ENCODE measurements at places on chromosomes 2 and 18.

DNA sequence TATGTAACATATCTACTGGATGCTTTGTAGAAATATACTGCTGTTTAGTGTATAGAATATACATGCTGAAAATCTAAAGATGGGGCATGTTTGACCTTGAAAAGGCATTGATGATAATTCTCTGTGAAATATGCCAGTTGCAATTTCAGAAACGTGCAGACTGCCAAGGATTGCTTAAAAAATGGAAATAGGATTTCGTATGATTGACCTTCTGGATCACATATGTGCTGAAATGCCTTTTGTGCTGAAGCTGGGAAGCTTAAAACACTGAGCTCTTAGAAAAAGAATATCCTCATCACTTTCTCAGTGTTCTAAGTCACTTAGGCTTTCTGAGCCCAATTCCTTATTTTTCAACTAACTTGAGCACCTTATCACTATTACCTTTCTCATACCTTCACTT, 14.3 kb downstream of the NYAP2 start:
- no peak for DNase-seq

GRCh38 chr18:74019864-74020263, 127.8 kb downstream of the FBXO15 start:
- DNase-seq: no peak

DNA sequence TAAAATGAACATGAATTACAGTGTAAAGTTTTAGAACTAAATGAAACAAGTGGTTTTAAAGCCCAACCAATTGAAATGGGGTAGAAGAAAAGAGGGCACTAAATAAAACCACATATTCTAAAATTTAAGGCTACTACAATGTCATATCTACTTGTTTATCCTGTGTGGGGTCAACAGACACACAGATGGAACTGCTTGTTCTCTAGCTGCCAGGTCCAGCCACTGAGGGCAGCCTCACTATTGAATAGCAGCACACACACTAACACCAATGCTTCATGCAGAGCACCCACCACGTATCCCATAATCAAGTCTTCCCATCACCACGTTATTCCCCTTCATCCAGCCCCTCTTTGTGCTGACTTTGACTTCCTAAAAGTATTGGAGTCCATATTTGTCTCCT, 88.1 kb downstream of the SPIRE1 start:
- no peak for DNase-seq

DNA sequence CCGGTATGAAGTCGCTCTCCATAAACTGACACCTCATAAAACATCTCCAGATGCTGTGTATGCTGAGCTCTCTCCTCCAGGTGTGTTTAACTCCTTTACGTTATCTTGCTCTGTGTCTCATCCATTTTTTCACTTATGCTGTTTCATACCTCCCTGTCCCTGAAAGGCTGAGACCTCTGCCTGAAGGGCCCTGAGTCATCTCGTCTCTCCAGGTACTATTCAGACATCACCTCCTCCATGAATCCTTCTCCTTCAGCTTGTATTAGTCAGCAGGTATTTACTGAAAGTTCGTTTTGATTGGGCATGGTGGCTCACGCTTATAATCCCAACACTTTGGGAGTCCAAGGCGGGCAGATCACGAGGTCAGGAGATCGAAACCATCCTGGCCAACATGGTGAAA, 244.5 kb upstream of the EPHA4 start:
- no peak for DNase-seq

- no peak for DNase-seq
These were observed 182.4 kb downstream of the TMEM18 start for GRCh38 chr2:494853-495252.

DNA sequence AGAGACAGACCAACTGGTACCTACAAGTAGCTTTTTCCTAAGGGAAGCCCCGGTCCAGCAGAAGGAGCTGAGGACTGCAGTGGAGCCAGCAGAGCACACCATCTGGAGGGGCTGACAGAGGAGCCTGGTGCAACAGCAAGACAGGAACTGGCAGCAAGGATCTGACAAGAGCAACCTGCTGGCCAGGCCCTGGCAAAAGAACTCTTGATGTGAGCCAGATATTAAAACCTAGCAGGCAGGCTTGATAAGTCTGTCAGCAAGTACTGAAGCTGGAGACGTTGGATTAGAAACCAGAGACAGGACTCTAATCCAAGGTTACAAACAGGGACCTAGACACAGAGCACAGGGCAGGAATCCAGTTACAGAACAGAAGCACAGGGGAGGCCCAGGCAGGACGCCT, 260.7 kb upstream of the MGAT5 start:
- no peak for DNase-seq

- DNase-seq: no peak
These were observed 40.8 kb upstream of the PPP1R1C start for GRCh38 chr2:181944914-181945291.

GRCh38 chr2:27911458-27912210, 21.1 kb downstream of the BABAM2 start:
- no peak for DNase-seq

- DNase-seq: no peak
These were observed 20.1 kb downstream of the CASP8 start for GRCh38 chr2:201280191-201281040.

DNA sequence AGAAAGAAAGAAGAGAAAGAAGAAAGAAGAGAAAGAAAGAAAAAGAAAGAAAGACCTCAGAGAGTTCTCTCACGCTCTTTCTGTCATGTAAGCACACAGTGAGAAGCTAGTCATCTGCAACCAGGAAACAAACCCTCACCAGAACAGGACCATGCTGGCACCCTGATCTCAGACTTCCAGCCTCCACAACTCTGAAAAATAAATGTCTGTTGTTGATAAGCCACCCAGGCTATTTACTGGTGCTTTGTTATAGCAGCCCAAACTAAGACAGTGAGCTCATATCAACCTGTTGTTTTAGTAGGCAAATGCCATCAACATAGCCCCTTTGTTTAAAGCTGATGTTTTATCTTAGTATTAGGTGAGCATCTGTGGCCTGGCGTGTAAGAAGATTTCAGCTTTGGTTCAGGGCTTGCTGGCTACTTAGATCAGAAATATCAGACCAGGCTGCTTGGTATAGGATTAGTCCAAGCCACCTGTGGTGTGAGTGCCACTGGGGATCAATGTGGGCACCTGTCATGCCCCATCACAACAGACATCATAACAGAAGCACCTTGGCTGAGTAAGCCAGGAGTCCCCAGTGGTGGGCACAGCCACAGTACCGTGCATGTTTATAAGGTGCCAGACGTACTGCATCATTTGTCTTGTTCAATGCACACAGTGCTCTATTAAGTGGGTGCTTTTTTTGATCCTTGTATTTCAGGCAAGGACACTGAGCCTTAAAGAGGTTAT, 94.4 kb downstream of the LBH start:
- no peak for DNase-seq

DNA sequence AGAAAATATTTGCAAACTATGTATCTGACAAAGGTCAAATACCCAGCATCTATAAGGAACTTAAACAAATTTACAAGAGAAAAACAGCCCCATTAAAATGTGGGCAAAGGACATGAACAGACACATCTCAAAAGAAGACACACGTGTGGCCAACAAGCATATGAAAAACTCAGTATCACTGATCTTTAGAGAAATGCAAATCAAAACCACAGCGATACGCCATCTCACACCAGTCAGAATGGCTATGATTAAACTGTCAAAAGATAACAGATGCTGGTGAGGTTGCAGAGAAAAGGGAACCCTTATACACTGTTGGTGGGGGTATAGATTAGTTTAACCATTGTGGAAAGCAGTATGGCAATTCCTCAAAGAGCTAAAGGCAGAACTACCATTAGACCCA, 64.3 kb upstream of the RBMS1 start:
- no peak for DNase-seq

- no peak for DNase-seq
These were observed 33.7 kb downstream of the CTIF start for GRCh38 chr18:48572402-48573126.

- no peak for DNase-seq
These were observed 107.2 kb downstream of the CD226 start for GRCh38 chr18:69840445-69840844.

GRCh38 chr2:105417857-105418436, 19.1 kb upstream of the FHL2 start:
- no peak for DNase-seq

- no peak for DNase-seq
These were observed 220.1 kb upstream of the DPP10 start for GRCh38 chr2:114222344-114222743.

- DNase-seq: no peak
These were observed 196.8 kb downstream of the LRRTM4 start for GRCh38 chr2:77325395-77325794.

GRCh38 chr2:20635675-20636584, 15.0 kb downstream of the HS1BP3 start:
- DNase-seq: no peak

GRCh38 chr2:44740678-44741077, 200.8 kb upstream of the SIX3 start:
- DNase-seq: no peak

DNA sequence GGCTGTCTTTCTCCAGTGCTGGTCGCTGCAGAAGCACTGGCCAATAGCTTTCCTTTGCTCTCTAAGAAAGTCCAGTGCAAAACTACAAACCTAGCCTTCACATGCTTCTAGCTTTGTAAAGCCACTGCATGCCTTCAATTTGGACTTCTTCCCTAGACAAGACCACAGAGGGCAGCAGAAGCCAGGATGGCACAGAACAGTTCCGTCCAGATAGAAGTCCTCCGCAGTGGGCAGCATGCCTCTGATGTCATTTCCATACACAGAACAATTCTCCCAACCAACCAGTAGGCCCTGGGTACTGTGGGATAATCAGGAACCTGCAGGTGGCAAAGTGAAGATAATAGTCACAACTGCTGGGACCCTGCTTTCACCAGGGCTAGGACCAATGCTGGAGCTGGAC, 3.3 kb downstream of the ST6GAL2 start:
- no peak for DNase-seq

DNA sequence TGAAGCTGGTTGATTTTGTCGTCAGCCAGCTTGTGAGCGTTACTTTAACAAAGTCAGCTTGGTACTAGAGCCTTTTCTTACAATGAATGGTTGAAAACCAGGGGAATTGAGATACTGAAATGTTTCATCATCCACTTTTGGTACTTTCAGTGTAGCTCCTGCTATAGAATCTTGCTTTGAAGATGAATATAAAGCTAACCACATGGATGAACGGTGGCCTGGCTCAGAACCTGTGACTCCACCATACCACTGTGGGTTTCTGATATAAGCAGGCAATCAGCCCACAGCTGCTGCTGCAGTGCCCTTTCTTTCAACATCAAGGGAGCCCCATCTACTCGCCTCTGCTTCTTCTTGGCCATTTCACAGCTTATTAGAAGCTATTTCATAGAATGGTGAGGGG, 53.2 kb upstream of the GPR45 start:
- DNase-seq: peak; percentile 30

DNA sequence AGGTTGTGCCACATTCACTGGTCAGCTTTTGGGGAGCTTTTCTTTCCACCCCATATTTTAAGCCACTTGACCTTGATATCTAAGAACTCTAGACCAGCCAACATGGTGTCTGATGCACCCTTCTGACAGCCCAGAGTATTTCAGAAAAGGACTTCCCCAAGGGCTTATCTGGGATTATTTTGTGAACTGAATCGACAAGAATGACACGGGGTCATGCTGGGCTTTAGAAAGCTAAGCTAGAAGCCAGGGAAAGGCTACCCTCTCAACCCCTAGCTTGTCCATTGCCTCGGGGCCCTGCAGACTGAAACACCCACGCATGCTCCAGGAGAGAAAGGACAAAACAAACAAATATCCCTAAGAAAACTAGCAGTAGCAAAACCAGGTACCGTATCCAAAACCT, 16.0 kb downstream of the SLC4A5 start:
- DNase-seq: no peak

GRCh38 chr18:27619906-27620305, 434.8 kb upstream of the CHST9 start:
- no peak for DNase-seq

DNA sequence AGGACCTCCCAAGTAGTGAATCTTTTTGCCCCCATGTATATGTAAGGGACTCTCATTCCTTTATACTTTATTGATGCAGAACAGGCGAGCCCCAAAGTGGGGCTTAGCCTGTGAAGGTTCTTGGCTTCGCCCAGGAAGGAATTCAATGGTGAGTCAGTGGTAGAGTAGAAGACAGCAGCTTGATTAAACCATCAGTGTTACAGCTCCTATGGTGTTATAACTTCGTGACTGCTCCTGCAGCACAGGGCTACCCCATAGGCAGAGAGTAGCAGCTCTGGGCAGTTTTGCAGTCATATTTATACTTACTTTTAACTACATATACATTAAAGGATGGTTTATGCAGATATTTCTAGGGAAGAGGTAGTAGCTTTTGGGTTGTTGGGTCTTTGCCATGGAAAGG, 11.0 kb downstream of the FAM171B start:
- no peak for DNase-seq

GRCh38 chr2:160299540-160299939, 99.5 kb upstream of the ITGB6 start:
- no peak for DNase-seq

DNA sequence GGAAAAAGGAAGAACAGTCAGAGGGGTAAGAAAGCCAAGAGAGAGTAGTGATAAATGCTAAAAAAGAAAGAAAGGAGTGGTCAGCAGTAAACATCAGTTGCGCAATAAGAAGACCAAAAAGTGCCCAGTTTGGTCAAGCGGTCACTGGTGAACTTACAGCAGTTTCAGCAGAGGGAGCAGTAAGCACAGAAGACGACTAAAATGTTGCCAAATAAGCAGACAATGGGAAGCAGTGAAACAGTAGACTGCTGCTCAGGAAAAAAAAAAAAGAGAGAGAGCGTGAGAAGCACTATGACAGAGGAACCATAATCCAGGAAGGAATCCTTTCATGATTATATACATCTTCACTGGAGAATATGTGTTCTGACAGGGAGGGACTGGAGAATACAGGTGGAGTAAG, 45.8 kb downstream of the DNAJC10 start:
- DNase-seq: no peak

- DNase-seq: no peak
These were observed 121.8 kb downstream of the SETBP1 start for GRCh38 chr18:44802508-44802907.

DNA sequence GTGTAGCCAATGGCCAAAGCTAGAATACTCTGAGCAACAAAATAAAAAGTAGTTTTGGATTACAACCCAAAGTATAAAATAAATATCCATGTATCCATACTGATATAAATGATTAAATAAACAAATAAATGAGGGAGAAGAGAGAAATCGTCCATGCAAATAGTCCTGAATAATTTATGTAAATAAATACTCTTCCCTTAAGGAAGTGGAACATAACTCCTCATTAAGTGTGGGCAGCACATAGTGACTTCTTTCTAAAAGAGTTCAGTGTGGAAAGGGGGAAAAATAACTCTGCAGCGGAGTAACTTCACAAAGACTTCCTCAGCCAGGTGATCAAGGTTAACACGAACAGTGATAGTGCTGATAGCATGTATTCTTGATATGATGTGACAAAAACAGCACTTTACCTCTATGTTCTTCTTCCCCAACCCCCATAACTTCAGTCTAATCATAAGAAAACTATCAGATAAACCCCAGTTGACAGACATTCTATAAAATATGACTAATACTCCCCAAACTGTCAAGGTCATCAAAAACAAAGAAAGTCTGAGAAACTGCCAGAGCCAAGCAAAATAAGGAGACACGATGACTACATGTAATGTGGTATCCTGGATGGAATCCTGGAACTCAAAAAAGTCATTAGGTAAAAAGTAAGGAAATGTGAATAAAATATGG, 30.7 kb downstream of the METTL8 start:
- no peak for DNase-seq

GRCh38 chr18:43277164-43277600, at the start of gene SYT4:
TSS of gene SYT4 (minus strand) at chr18:43277490. CDS start at chr18:43277281, 209 bp downstream.
- no peak for DNase-seq

Data from GM12864 (cell line).